ENCODE measurements at places on chromosomes 4 and X.

DNA sequence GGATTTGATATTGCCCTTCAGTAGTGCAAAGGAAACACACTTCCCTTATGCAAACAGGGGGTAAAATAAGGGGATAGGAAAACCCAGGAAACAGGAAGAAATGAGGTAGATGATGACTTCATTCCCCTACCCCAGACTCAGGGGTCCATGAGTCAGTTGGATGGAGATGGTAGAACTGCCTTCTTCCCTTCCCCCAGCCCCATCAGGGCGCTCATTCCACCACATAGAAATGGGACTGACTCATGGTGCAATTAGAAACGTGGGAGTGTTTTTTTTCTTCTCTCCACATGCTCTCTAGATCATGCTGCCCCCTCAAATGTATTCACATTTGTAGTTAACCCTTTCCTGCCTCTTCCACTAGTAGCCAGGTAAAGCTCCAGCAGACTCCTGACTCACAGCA, 23.1 kb upstream of the ARMCX2 start:
- DNase-seq, result peak; percentile 17

GRCh38 chr4:125750399-125750798, 435.6 kb downstream of the FAT4 start:
- DNase-seq, result no peak

DNA sequence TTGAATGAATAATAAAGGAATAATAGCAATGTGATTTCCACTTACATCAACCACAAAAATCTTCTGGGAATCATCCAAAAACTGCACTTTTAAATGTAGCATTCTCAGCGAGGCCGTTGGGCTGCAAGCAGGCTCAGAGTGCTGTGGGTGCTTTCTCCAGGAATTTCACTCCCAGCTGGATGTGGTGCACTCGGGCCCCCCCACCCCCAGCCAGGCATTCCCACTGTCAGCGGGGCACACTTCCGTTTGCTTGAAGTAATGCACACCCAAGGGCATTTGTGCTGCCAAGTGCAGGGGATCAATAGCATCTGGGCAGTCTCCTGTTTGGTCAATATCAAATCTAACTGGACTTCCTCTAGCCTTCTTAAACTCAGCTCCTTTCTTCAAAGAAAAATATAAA, at the start of gene FRMD7:
Gene FRMD7, minus strand, starts transcription at position 278 of the 400 bp plus-strand sequence. Its CDS starts 176 bp downstream, at position 102.
- peak; percentile 4 for DNase-seq

- no peak for DNase-seq
These were observed 195.6 kb downstream of the GPC3 start for GRCh38 chrX:133789829-133790228.

GRCh38 chr4:72900952-72901351, 168.6 kb downstream of the COX18 start:
- DNase-seq, result no peak

- no peak for DNase-seq
These were observed 16.4 kb downstream of the SPIN2B start for GRCh38 chrX:57104921-57105398.

- no peak for DNase-seq
These were observed 107.6 kb downstream of the LARP1B start for GRCh38 chr4:128168701-128169100.

DNA sequence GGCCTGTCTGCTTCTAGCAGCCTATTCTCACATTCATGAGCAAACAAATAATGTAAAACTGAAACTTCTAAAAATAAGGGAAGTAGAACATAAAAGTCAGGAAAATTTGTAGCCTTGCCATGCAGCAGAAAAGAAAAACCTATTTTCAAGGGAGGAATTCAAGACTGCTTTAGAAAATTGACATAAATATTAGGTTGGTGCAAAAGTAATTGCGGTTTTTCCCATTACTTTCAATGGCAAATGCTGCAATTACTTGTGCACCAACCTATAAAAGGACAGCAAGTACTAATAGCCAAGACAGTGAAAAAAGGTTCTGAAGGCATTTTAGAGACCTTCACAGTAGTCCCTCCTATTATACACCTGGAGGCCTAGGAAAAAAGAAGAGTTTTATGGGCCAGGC, 457.8 kb downstream of the KLHL4 start:
- DNase-seq, result no peak

DNA sequence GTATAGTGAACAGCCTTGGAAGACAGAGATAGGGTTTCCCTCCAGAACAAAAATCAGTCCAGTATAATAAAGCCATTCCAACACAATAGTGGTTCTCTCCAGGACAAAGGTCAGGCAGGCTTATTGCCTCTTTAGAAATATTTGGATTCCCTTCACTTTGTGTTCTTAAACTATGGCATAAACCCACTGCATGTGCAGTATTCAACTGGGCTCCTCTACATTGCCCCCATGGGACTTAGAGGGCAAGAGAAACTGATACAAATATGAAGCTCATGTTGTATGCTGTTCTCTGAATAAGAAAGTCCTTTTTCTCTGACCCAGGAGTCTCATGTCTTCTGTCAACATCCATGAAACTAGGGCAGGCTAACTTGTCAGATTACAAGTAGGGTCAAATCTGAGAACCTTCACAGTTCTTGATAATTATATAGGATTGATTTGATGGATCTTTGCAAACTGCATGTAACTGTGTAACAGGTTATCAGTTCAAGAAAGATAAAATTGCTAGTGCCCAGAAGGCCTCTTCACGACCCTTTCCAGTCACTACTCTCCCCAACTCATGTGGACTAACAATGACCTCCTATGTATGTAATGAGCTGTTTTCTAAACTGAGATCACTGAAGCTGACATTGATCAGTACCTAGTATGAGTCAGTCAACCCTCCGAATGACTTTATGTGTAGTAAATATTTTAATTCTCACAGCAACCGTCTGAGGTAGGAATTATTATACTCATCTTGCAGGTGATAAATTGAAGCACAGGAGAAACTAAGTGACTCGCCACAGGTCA, 31.9 kb upstream of the FAM9C start:
- no peak for DNase-seq

- DNase-seq, result no peak
These were observed 50.7 kb upstream of the SPRY1 start for GRCh38 chr4:123345935-123346300.

DNA sequence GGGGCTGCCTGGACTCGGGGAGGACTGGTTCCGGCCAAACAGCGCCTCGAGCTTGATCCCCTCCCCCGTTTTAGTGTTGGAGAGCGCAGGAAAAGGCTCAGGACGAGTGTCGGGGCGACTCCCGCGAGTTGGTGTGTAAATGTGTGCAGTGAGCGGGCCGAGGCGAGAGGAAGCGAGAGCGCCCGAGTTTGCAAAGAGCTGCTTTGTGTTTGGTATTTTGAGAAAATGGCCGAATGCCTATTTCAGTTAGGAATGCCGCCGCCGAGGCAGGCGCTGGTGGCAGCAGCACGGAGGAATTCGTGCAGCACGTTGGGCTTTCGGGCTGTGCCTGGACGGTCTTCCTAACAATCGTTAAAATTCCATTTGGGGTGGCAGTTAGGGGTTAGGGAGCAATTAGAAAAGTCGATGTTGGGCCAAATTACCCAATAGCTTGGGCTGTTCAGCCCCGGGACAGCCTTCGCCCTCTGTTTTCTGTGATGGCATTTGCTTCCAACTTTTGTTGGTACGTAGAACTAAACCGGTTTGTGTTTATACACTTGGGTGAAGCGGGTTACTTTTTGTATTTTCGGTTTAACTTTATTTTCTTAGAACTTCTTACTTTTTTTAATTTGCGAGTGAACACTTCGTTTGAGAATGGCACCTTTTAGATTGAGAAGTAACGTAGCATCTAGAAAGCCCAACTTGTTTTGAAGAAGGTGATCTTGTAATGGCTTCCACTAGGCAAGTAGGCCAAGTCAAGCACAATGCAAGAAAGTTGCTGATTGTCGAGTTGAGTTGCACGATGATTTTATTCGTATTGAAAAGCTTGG, 1.6 kb downstream of the REST start:
- DNase-seq, result peak; percentile 52

Measured in urothelium cell line (cell line).